ENCODE measurements at places on chromosomes 5 and 9.

- no peak for DNase-seq
Measured at GRCh38 chr9:106913276-106913675, 50.3 kb downstream of the ZNF462 start.

GRCh38 chr5:171997011-171997410 lies 9.4 kb downstream of the FBXW11 start:
- no peak for DNase-seq

- DNase-seq: no peak
Measured at GRCh38 chr9:133614678-133615077, 5.5 kb upstream of the FAM163B start.

GRCh38 chr5:64773533-64773932 lies 4.8 kb downstream of the CWC27 start:
- no peak for DNase-seq

DNA sequence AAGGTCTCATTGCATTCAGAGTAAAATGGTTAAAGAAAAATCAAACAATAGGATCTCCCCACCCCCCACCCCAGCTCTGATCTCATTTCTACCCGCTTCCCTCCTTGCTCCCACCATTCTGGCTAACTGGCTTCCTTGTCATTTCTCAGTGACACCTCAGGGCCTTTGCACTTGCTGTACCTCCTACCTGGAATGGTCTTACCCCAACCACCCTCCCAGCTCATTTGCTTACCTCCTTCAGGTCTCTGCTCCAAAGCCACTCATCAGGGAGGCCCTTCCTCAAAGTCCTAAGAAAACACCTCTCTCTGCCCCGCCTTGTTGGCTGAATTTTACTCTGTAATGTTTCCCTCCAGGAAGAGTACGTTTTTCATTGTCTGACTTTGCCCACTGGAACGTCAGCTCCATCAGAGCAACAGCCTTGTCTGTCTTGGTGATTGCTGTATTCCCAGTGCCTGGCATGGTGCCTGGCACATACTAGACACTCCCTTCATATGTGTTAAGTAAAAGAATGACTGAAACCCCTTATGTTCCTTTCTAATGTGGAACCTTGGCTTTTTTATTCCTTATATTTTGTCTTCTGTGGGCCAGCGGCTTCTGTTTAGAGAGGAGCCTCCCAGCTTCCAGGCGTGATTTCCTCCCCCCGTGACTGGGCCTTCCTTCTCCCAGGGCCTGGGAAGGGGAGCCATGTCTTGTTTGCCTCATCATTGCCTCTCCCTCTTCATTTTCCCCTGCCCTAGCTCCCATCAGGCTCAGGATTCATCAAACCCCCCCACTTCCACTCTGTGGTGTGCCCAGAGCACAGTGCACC lies 26.9 kb downstream of the NEURL1B start:
- no peak for DNase-seq
